ENCODE measurements at places on chromosomes 12 and 14.

DNA sequence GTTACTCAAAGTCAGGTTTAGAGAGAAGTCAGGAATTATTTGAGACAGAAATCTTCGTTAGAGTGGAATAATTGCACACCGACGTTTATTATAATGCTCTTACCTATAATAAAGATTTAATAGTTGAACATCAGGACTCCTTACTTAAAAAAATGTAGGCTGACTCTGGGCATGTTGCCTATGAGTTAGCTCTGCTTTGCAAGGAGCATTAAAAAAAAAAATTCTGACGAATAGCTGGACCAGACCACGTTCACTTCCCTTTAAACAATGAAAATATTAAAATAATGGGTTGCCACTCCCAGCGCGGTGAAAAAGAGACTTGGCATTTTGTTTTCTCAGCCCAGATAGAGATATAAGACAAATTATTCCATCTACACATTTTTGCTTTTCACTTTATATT is 574 bp upstream of the FANCM start:
- DNase-seq, result no peak

GRCh38 chr12:124392271-124392666 is 97.4 kb downstream of the RFLNA start:
- no peak for DNase-seq

GRCh38 chr12:19138956-19139355 is 9.4 kb downstream of the PLEKHA5 start:
- no peak for DNase-seq

- no peak for DNase-seq
These were observed 52.3 kb downstream of the IRAK3 start for GRCh38 chr12:66241061-66242043.

GRCh38 chr12:75913502-75914351 is 117.8 kb downstream of the PHLDA1 start:
- no peak for DNase-seq

GRCh38 chr12:18965203-18965602 is 164.3 kb upstream of the PLEKHA5 start:
- no peak for DNase-seq

GRCh38 chr12:98578821-98579220 is 14.7 kb upstream of the SLC25A3 start:
- DNase-seq, result no peak

DNA sequence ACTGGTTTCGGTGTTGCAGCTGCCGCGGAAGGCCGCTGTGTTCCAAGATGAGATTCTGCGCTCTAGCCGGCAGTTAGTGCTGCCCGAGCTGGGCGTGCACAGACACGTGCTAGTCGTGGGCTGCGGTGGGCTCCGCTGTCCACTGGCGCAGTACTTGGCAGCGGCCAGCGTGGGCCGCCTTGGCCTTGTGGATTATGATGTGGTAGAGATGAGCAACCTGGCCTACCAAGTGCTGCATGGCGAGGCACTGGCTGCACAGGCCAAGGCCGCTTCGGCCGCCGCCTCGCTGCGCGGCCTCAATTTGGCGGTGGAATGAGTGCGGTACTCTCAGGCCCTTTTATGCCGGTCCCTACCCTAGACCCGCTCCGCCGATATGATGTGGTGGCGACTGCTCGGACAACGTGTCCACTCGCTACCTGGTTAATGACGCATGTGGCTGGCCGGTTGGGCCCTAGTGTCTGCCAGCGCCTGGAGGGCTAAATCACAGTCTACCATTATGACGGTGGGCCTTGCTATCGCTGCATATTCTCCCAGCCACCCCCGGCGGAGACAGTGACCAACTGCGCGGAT is 102.2 kb downstream of the SNAPC1 start:
- no peak for DNase-seq
